ENCODE measurements at places on chromosomes 11 and 22.

DNA sequence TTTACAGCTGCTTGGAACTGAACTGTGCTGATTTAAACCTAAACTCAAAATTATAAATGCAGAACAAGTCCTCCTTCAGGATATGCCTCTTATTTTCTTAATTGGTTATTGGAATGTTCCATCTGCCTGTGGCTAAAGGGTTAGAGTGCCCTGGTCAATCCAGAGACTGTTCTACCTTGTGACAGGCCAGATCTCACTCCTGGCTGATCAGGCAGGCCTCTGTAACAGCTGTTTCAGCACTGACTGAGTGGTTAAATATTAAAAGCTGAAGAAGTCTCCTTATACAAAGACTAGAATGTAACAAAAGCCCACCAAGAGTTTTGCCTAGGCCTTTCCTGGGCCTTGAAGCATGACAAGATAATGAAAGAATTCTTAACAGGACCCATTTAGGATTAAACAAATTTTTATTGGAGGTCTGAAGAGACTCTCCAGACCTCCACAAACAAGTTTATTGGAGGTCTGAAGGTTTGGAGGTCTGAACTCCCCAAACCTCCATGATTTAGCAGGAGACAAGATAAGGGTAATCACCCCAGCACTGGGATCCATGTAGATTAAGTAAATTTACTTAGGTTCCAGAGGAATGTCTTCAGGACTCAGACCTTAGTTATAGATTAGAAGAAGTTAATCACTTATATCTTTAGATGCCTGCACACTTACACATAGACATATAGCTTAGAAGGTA is 35.8 kb downstream of the TMPRSS5 start:
- DNase-seq: no peak

GRCh38 chr11:13698132-13698531 is 29.7 kb downstream of the FAR1 start:
- DNase-seq: no peak

DNA sequence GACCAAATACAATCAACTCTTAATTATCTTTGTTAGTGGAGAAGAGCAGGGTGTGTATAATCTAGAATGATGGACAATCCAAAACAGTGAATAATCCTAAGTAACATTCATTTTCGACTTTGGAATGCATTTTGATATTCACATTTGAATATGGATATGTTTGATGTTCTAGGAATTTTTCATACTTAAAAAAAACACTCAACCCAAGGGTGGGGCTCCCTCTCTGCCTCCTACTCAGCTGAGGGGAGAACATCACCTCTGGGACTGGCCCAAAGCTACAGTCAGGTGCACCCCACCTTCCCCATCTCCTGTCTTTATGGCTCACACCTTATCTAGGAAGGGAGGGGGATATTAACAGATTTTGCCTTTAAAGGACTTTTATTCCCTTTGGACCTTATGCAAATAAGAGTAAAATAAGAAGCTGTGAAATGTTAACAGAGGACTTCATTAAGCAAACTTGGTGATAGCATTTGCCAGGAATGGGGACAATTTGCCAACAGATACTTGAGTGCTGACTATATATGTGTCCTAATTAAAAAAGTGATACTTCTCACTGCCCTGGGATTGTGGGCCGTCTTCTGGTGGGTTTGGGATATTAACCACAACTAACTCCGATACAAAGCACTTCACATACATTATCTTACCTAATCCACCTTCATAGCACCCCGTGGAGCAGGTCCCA is 187.0 kb downstream of the ST3GAL4 start:
- no peak for DNase-seq

GRCh38 chr22:19121631-19122142 is 525 bp downstream of the DGCR2 start:
- DNase-seq: peak; percentile 21

DNA sequence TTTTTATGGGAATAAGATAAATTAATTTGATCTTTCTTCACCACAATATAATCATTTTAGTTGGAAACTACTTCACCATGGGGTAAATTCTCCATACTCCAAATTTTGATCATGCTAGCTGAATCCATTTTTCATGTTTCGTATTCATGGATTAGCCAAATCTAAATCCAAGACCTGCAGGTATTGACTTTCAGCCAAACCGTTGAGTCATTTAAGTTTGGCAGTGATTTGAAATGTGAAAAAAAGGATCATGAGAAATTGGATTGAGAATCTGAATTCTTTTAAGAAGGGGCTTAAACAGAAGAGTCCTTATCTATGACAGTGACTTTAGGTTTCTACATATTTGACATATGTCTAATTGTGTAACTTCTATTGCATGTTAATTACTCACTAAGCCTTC is 5.3 kb downstream of the GAS2 start:
- peak; percentile 32 for DNase-seq

- no peak for DNase-seq
Measured at GRCh38 chr11:113571531-113571930, 96.3 kb upstream of the DRD2 start.

DNA sequence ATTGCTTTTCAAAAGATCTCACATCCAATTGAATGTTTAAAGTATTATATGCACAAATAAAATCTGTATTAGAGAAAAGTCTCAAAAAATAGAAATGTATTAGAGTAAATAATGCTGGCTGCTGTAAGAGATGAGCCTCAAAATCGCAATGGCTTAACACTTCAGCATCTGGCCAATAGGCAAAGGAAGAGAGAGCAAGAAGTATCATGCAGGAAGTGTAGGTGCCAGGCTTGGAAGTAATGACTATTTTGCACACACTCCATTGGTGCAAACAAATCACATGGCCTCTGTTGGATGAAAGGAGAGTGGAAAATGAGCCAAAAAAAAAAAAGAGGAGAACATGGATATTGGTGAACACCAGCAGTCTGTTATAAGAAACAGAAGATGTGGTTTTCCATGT is 193.0 kb upstream of the E2F8 start:
- DNase-seq: no peak

DNA sequence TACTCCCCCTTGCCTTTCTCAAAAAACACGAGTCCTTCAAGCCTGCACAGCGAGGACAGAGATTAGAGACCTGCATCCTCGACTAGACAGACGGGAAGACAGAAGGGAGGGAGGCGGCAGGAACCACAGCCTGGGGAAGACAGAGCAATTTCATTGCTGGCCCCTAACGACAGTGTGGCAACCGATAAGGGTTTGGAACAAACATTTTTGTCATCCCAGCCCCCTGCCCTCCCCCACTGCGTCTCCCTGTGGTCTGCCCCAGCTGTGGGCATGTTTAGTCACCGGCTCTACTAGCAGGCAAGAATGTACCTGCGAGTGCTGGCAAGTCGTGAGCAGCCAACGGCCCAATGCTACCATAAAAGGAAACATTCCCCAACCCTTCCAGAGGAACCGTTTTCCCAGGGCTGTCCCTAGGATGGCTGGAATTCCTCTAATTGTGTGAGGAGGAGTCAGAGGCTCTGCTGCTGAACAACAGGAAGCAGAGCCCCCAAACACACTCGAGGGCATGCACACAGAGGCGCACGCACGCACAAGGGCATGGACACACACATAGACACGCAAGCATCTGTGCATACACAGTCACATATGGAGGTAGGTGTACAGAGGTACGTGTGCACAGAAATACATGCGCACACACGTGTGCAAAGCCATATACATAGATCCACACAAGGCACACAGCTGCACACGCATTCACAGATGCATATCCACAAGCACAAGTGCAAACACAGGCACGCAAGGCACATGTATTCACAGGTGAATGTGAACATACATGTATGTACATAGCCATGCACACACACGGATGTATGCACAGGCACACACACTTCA is 58.3 kb downstream of the MYH9 start:
- DNase-seq: no peak

GRCh38 chr11:2317354-2318050 is 15.7 kb downstream of the TSPAN32 start:
- no peak for DNase-seq

DNA sequence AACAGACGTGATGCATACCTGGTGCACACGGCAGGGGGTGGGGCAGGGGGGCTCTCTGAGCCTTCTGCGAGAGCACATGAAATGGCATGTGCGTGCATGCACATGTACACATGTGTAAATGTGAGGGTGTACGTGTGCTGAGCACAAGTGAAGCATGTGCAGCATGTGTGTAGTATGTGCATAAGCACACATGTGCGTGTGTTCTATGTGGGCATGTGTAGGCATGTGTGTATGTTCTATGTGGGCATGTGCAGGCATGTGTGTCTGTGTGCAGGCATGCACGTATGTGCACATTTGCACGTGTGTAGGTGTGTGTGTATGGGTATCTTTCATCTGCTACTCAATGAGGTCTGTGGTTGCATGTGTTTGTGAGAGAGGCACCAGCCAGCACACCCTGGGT is 371.2 kb downstream of the CTTN start:
- no peak for DNase-seq

DNA sequence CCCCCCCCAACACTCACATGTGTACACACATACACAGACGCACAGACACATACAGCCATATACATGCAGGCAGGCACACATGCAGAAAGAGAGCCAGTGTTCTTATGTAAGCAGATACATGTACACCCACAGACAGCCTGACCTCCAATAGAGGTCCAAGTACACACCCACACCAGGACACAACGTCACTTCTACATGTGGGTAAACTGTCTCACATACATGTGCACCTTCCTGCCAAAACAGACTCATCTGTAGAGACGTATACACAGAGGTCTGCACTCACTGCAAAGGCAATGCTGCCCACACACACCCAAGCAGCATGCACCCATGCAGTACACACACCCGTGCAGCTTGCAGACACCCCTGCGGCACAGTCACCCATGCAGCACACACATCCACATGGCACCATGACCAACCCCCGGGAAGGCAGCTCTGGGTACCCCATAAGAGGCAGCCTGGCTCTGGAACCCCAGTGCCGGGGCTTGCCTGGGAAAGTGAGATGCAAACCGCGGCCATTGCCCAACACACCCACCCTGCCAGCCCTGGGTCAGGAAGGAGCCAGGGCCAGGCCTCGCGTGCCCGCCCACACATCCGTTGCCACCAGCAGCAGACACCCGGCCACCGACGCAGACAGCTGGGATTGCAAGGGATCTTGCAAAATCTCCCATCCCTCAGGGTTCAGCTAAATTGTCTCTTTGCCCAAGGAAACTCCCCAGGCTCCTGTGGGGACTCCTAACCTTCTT is 10.1 kb downstream of the CASTOR1 start:
- peak; percentile 26 for DNase-seq

DNA sequence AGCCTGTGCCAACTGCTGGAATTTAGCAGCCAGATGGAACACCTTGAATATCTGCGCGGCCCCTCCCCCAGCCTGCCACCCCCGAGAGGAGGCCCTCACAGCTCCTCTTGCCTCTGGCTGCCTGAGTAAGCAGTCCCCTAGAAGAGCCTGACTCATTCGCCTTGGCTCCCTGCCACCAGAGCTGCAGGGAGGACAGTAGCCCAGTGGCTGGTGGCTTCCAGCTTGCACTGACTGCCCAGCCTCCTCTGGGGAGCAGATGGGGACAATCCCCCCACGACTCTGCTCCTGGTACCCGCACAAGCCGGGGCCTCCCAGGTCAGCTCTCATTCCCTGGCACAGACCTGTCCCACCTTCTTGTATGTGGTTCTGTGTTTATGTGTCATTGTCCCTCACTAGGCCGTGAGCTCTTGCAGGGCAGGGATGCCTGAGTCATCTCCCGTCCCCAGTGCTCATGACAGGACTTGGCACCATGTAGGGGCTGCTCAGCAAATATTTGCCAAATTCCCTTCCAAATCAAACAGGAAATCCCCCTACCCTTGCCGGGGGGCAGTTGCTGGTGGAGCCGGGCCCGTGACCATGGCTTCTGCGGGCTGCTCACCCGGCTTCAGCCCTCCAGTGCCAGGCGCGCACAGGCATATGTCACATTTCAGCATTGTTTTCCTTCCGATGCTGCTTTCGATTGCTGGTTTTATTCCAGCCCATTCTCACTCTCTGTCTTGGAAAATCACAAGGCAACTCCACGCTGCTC is 43.6 kb downstream of the CACNG2 start:
- DNase-seq: peak; percentile 97

DNA sequence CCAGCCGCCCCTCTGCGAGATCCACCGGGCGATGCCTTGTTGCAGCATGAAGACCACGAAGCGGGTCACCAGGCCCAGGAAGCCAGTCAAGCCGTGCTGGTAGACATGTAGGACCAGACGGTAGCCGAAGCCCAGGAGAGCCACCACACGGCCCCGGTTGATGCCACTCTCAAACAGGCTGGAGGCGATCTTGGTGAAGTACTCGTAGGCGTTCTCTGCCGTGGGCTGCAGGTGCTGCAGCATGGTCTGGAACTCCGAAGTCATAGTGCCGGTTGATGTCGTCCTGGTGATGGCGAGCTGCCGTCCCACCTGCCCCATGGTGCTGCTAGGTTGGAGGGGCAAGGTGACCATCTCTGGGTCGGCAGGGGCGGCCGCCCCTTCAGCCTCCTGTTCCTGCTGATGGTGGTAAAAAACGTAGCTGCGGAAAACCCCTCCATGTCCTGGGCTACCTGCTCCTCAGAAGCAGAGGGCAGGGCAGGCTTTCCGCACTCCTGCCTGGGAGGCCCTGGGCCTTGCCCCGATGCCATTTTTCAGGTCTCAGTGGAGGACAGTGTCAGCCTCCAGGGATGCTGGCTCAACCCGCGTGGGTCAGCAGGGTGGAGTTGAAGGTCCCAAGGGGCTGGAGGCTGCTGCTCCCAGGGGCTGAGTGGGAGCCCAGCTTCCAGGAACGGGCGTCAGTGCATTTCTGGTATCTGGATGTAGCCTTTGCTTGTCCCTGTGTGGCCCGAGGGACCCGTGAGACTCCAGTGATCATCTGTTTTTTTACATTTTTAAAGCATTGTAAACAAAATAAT is 98.7 kb downstream of the ADAMTS15 start:
- no peak for DNase-seq

GRCh38 chr11:112786886-112787530 is 174.2 kb upstream of the NCAM1 start:
- no peak for DNase-seq

GRCh38 chr11:95245038-95245437 is 14.0 kb upstream of the SESN3 start:
- DNase-seq: no peak

- peak; percentile 83 for DNase-seq
Measured at GRCh38 chr11:6606471-6607189, 3.1 kb downstream of the ILK start.

- peak; percentile 69 for DNase-seq
Measured at GRCh38 chr22:45577746-45578523, 75.3 kb downstream of the FBLN1 start.

DNA sequence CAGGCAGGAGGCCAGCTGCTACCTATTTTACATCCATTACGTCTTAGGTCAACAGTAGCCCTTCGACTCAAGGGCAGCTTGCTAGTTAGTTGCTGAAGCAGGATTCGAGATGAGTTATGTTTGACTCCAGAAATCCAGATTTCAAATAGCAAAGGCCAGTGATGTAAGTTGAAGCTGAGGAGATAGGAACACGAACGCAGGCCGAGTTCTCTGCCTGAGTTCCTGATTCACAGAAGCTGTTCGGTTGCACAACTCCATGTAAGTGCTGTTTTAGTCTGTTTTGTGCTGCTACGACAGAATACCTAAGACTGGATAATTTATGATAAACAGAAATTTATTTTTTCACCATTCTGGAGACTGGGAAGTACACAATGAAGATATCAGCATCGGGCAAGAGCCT is 111.2 kb downstream of the SLC1A2 start:
- DNase-seq: no peak

- DNase-seq: no peak
Measured at GRCh38 chr11:100602716-100603115, 84.4 kb upstream of the ARHGAP42 start.

All from pons (tissue), 1 donor.